ENCODE measurements at places on chromosomes 1 and 21. TPM values are rescaled to one million over a fixed set of nuclear protein-coding genes. Genes with fewer than 3 reads are reported as not detected.
A peak's percentile ranks its signal among the peaks of the same experiment; 100 is the strongest.

CGN gene
- total RNA-seq: 125 TPM

GBP2 gene
- total RNA-seq: 65.4 TPM

VTCN1 gene
- total RNA-seq: not detected

ROR1 gene
- 3.4 TPM for total RNA-seq

LMX1A gene
- 0.84 TPM for total RNA-seq

- no peak for DNase-seq
These were observed 13.5 kb upstream of the SUMO3 start for GRCh38 chr21:44831227-44831860.

DNA sequence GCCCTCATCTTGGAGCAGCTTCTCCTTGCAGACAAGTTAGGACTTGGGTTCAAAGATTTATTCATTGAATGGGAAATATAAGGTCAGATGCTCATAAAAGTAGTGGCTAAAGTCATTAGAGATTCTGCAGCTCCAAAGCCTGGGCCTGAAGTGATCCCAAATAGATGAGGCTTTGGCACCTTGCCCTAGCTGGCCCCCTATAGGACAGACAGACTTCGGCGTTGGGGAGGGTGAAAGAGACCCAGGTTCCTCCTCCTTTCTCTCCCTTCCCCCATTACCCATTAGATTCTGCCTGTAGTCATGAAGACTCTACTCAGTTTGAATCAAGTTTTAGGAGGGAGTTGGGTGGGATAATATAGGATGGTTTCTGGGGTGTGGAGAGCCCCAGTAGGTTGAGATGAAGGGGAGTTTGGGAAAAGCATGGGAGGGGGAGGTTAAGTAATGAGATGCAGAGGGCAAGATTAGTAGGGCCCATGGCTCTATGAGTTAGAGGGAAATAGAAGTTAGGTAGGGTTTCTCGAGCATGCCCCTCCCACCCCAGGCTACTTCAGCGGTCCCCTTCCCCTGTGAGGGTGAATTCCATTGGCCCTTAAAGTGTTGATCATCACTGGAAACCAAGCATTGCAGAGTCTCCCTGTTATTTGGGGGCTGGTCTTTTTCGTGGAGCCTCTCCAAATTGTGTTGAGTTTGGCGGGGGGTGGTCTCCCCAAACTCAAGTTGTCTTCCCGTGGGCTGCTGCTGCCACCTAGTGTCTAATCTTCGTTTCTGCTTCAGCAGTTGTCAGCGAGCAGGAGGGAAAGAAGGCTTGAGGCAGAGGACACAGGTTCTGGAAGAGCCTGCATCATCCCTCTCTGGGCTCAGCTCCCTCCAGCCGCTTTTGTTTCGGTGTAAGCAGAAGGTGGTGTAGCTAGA is 2.1 kb upstream of the AHDC1 start:
- DNase-seq: peak; percentile 57

DNA sequence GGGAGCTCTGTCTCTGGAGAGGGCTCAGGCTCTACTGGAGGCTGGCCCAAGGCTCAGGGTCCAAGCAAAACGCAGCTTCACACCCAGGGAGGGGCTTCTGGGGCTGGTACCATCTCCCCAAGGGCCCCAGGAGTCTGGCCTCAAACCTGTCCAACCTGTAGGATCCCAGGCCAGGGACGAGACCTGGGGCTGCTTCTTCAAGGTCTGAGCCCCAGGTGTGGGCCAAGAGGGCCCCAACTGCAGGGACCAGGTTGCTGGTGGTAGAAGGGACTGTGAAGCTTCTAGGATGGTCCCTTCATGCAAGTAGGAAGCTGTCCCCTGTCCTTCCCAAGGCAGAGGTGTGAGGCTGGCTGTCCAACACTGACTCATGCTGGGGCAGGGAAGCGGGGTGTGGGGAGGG is 7.8 kb upstream of the MMEL1 start:
- DNase-seq: no peak

GRCh38 chr1:27555700-27556424 is 48.1 kb downstream of the AHDC1 start:
- no peak for DNase-seq

GRCh38 chr1:53971718-53972117 is 25.6 kb downstream of the LRRC42 start:
- no peak for DNase-seq

DNA sequence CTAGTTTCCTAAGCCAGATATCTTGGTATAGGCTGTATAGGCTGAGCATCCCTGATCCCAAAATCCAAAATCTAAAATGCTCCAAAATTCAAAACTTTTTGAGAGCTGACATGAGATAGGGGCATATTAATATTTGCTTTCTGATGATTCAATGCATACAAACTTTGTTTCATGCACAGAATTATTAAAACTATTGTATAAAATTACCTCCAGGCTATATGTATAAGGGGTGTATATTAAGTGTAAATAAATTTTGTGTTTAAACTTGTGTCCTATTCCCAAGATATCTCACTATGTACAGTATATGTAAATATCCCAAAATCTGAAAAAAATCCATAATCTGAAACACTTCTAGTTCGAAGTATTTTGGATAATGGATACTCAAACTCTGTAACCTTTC is 2.6 kb downstream of the WDR64 start:
- DNase-seq: no peak

- no peak for DNase-seq
These were observed 74.5 kb upstream of the USP24 start for GRCh38 chr1:55289614-55290013.

GRCh38 chr1:923131-923990 is at the start of gene SAMD11:
Gene SAMD11 (plus strand): TSS chr1:923923. CDS start chr1:924432, 509 bp downstream.
- DNase-seq: peak; percentile 77

DNA sequence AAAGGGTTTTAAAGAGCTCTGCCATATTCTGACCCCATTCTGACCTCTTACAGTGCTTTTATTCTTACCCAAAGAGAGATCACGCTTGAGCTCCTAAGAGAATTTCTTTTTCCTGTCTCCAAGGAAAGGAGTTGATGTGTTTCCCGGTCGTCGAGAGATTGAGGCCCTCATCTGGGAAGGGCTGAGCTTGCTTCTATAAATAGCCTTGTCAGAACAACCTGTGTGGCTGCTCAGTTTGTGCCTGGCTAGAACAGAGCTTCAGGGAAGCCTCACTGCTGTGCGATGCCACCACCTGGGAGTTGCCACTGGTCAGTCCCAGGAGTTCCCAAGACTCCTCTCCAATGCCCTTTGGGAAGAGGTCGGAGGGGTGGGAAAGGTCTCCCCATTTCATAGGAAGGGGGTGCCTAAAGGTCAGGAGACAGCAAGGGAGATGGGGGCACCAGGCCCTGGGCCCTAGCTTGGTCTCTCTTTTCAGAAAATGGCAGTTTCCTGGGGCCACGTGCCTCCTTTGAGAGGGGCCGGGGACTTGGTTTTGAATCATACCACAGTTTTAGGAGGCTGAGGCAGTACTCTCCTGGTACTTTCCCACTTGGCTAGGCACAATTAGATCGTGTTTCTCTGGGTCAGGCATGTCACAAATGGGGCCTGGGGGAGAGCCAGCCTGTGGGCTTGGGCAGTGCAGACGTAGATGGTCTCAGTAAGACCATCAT is 52.1 kb downstream of the EIF2D start:
- no peak for DNase-seq

- DNase-seq: no peak
These were observed 72.9 kb downstream of the UCHL5 start for GRCh38 chr1:192986110-192986747.

DNA sequence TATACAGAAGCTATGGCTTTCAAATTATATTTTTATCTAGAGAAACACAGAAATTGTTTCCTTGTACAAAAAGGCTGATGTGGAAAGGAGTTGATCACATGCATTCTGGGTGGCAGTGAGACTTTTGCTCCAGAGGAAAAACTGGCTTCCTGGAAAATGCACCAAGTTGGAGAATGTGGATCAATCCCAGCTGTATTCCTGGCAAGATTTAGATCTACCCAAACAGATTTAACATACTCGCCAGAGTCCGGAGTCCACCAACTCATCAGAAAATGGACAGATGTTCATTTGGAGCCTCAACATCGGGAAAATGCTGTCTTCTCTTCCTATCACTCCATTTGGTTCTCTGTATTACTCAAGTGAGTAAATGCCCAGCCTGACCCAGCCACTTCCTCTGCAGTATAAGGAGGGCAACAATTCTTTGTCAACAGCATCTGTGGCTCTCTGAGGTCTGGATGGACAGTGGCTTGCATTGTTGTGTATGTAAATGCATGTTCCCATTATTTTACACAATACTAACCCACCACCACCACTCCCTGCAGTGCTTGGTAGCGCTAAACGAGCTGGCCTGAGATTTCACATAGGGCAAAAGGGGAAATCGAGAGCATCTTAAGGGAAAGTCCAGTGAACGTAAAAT is 226.2 kb upstream of the IRF2BP2 start:
- DNase-seq: no peak

DNA sequence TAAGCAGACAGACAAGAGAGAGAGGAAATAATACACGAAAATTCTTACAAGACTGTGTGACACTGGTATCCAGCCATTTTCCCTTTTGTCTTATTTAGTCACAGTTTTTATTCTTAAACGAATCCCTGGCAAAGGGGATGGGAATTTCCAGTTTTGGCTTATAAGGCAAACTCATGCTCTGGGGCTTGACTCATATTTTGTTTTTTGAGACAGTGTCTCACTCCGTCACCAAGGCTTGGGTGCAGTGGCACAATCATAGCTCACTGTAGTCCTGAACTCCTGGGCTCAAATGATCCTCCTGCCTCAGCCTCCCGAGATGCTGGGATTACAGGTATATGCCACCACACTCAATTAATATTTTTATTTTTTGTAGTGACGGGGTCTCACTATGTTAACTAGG is 31.9 kb downstream of the PTGER3 start:
- no peak for DNase-seq

GRCh38 chr1:156677616-156678596 is 699 bp upstream of the NES start:
- DNase-seq: peak; percentile 60
